ENCODE measurements at places on chromosomes 4 and X.

DNA sequence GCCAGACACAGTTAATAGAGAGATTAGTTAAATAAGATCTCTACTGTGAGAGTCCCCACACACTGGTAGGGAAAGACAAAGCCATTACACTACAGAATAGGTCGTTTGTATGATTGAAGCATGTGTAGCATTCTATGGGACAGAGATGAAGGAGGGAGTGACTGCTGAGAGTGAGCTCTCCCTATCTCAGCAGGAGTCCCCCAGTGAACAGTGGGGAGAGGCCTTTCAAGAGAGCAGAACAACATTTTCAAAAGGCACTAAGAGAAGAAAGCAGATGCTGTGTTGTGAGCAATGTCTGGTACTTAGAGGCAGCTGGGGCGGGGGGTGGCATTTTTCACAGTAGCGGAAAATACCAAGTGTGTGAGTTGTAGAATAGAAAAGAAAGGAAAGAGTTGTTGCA is 413.6 kb downstream of the AFF2 start:
- DNase-seq, result no peak

- no peak for DNase-seq
These were observed at the start of gene C1QTNF7 for GRCh38 chr4:15427701-15428100. C1QTNF7 (plus strand) TSS chr4:15428033; CDS start chr4:15435744, 7,711 bp downstream.

- no peak for DNase-seq
These were observed 174.3 kb downstream of the ADGRL3 start for GRCh38 chr4:61374447-61374891.

DNA sequence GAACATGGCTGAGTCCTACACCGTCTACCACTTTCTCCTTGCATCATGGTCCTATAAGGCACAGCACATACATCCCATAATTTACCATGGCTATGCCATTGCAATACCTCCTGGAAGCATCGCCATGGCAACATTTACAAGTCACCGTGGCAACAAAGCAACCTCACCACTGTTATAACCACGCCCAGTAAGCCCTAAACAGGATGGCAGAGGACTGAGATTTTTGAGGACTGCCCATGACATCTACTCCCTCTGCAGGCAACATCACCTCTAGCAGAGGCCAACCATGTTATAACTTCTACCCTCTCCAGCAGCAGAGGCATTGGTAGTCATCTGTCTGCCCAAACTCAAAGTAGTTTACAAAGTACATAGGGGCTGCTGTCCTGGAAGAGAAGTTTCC is 29.7 kb downstream of the BCOR start:
- DNase-seq, result no peak

DNA sequence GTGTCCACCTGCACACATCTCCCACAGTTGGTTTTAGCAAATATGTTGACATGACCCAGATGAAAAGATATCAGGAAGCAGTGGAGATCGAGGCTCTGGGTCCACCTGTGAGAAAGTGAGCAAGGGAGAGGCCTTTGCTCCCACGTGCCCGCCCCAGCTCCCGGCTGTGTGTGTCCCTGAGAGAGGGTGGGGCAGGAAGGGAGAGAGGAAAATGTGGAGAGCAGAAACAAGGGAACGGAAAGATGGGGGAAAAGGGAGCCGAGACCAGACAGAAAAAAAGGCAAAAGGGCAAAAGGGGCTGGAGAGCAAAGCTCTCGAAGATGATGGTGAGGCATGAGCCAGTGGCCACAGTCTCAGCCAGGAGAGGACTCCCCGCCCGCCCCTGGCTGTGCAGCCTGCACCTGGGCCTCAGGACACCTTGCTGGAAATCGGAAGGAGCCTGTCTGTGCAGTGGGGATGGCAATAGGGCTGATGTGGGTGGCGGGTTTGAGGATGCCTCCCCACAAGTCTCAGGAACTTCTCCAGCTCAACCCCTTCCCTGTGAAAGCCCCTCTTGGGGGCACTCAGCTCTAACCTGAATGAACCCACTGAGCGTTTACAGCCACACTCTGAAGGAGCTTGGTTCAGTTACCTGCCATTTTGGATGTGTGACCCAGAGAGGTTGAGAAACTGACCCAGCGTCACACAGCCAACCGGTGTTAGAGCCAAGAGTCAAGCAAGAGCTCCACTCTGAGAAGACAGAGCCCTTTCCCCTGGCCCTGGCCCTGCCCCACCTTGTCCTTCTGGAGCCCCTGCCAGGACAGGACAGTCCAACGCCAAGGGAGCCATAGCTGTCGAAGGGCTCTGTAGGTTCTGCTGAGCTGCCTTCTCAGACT is 20.3 kb upstream of the MSX1 start:
- no peak for DNase-seq

GRCh38 chr4:5809216-5809776 is 83.6 kb downstream of the CRMP1 start:
- DNase-seq, result no peak

GRCh38 chr4:142091085-142091513 is 454.7 kb downstream of the IL15 start:
- no peak for DNase-seq

- DNase-seq, result no peak
These were observed 155.7 kb downstream of the SNCA start for GRCh38 chr4:89681219-89681618.

GRCh38 chr4:57672846-57673433 is 562.8 kb upstream of the IGFBP7 start:
- no peak for DNase-seq

All from CD4-positive, alpha-beta T cell treated with Interleukin-17A for 4 hours (primary cell).